ENCODE measurements at places on chromosomes 12 and 14.

DNA sequence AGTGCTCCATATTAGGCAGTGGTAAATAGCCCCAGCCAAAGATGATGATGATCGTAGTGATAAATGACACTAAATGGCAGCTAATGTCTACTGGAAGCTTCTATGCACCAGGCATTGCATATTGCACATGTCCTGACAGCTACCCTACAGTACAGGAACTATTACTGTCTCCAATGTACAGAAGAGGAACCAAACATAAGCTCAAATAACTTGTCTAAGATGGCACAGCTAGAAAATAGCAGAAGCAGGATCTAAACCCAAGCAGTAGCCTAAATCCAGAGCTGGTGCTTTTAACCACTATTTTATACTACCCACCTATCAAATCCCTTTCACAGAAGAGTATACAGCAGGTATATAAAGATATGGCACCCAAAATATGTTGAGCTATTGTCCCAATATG lies 28.9 kb downstream of the ESR2 start:
- DNase-seq: no peak

DNA sequence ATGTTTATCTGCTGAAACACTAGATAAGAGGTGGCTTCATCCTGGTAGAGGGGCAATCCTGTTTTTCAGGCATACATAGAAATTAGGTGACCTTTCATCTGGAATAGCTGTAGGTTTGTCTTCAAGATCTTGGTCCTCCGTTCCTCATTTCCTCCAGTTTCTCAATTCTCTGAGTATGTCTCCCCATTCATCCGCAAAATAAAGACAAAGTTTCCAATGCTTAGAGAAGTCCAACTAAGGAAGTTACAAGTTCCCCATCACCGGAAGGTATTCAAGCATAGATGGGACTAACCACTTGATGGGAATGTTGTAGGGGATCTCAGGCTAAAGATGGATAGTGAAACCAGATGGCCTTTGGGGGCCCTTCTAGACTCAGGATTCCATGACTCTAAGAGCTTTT lies 34.3 kb downstream of the ERG28 start:
- DNase-seq: no peak

DNA sequence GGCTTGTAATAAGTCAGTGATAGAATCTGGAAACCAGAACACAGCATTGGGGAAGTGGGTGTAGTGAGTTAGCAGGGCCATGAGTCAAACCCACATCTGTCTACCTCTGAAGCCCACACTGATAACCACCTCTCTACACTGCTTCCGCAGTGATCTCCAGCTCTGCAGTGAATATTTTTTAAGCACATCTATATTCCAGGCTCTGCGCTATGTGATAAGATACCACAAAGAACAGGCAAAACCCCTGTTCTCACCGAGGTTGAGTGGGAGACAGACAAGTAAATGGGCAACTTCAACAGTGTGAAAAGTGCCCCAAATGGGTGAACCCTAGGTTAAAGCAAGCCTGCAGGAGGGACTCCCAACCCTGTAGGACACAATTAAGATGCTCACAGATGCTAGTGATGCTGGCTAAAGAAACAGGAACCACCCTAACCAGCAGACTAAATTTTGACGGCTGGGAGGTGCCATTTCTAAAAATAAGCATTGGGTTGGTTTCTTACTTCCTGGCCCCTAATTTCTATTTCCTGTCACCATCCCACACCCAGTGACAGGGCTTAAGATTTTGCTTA lies 375.0 kb downstream of the DPF3 start:
- DNase-seq: no peak

GRCh38 chr12:64826234-64826633 lies 1.8 kb downstream of the TBC1D30 start:
- no peak for DNase-seq

DNA sequence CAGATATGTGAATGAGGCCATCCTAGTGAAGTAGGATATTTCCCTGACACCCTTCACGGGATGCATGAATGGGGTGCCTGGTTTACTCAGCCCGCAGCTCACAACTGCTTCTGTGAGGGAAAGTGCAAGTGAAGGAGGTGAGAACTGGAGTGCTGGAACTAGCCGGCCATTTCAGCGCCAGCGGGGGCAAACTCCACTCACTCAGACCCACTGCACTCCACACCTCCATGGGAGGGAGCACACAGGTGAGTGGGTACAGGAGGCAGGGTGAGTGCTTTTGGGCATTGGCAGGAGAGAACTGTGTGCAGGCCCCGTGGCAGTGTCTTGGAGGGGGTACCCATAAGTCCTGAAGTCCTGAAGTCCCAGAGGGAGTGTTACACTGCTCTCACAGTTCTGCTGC lies 1008.4 kb downstream of the SLC6A15 start:
- no peak for DNase-seq

GRCh38 chr12:45051572-45052125 lies 750 bp upstream of the DBX2 start:
- no peak for DNase-seq

DNA sequence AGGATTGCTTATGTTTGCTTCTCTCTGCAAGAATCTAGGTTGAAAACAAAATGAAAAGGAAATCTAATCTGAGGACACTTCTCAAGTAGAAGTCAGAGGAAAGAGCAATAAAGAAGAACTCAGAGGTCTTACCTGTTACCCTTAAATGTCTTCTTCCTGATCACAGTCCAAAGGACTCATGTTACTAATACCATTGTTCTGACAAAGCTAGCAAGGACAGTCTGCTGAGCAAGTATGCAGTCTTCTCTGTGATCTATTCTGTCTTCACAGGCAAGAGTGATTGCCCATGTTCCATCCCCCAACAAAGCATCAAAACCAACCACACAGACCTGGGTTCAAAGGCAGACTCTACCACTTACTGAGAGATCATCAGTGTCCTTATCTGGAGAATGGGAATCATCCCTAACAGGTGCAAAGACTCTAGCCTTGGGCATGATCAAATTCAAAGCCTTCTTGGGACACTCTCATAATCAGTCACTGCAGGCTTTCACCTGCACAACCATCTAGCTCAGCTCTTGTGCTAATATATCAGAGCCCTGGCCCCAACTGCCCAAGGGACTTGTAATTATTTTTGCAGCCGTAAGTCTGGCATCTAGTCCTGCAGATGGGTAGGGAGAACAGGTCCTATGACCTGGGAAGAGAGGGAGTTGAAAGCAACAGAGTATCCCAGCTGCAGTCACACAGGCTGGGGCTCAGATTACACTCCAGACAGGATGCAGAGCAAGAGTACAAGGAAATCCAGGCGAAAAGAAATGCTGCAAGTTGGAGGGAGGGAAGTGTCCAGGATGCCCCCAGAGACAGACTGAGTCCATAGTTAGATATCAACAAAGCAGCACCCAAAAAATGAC lies 97.9 kb upstream of the NUDT4 start:
- no peak for DNase-seq

DNA sequence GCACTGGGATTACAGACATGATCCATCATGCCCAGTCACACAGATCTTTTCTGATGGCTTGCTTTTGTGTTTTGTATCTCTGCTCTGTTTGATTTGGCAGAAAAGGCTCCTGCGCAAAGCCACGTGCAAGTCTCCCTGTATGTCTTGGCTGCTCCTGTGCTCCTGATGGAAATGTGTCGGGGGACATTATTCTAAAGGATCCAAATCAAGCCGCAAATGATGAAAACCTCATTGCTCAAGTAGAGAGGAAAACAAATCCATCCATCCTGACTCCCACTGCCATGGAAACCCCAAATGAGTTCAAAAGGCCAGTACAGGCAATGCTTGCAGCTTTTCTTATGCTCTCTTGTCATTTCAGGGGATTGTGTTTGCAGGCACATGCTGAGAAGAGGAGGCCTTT lies 93.8 kb downstream of the NDUFA12 start:
- DNase-seq: no peak

- DNase-seq: no peak
Measured at GRCh38 chr12:14828892-14829291, 14.4 kb downstream of the ART4 start.

DNA sequence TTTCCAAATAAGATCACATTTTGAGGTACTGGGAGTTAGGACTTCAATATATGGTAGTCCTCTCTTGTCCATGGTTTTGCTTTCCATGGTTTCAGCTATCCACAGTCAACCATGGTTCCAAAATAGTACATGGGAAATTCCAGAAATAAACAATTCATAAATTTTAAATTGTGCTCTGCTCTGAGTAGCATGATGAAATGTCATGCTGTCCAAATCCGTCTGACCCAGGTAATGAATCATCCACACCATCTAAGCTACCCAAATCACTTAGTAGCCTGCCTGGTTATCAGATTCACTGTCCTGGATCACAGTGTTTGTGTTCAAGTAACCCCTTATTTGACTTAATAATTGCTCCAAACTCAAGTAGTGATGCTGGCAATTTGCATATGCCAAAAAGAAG lies 197.9 kb downstream of the TMTC3 start:
- DNase-seq: no peak
